ENCODE measurements at places on chromosomes 2 and 18. TPM values are rescaled to one million over a fixed set of nuclear protein-coding genes. Genes with fewer than 3 reads are reported as not detected.

DNA sequence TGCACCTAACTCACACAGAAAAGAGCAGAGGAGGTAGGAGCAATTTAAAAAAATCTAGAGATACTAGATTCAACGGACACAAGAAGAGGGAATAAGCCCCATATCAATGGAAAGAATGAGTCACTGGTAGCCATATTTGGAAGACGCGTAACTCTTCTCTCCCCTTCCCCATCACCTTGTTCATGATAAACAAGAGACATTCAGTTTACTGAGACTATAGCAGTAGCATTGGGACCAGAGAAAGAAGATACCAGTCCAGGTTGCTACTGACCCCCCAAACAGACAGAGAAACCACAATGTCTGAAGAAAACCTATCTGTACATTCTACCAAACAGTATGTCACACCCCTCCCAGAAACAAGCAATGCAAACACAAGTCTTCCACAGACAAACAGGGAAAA is 81.1 kb downstream of the SLC66A3 start:
- no peaks in the 10 kb centered on the region for H3K27me3 ChIP-seq
- H3K4me1 ChIP-seq = no peaks in the 10 kb centered on the region
- no peak overlapping the region for H3K27ac ChIP-seq
- DNase-seq = no peak
- H3K4me3 ChIP-seq = no peak overlapping the region

The LYPD1 gene
- total RNA-seq = 54.2 TPM

The MRPL19 gene
- 54.5 TPM for total RNA-seq

- H3K4me1 ChIP-seq = peaks cover 8% of the 10 kb centered on the region
- no peaks in the 10 kb centered on the region for H3K27me3 ChIP-seq
- H3K36me3 ChIP-seq = no peaks in the 10 kb centered on the region
- H3K4me3 ChIP-seq = no peak overlapping the region
- DNase-seq = no peak
Observed at GRCh38 chr2:46800625-46801349, 114.8 kb downstream of the MCFD2 start.

The NOSTRIN gene
- 11.8 TPM for total RNA-seq

- no peak overlapping the region for H3K27ac ChIP-seq
- DNase-seq = peak; percentile 20
- H3K36me3 ChIP-seq = no peaks in the 10 kb centered on the region
- no peaks in the 10 kb centered on the region for H3K4me1 ChIP-seq
- H3K4me3 ChIP-seq = no peak overlapping the region
Observed at GRCh38 chr2:126614524-126615227, 41.3 kb upstream of the GYPC start.

The NAB1 gene
- 72.0 TPM for total RNA-seq

GRCh38 chr2:8409461-8410260 is 272.2 kb upstream of the ID2 start:
- peak; percentile 69 for DNase-seq
- H3K4me3 ChIP-seq = no peak overlapping the region
- no peaks in the 10 kb centered on the region for H3K27me3 ChIP-seq
- peak overlapping the region; percentile 30 for H3K27ac ChIP-seq
- H3K4me1 ChIP-seq = peaks cover 23% of the 10 kb centered on the region

DNA sequence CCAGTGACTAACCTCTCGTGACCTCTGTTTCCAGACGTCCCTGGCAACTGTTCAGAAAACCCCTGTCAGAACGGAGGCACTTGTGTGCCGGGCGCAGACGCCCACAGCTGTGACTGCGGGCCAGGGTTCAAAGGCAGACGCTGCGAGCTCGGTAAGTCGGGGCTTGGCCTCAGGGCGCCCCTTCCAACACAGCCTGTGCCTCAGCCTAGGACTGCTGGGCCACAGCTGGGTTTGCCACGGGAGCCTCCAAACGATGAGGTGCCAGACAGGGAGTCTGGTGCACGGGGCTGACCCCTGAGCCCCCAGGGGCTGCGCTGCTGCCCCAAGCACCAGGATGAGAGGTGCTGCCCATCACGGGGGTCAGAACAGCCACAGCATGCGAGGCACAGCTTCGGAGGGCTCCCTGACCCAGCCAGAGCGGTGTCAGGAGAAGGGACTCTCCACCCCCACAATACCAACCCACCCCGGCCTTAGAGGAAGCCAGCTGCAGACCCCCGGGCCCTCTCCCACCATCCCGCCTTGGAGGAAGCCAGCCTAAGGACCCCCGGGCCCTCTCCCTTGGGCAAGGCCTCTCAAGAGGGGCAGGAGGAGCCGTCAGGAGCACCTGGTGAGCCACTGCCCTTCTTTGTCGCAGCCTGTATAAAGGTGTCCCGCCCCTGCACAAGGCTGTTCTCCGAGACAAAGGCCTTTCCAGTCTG is 20.3 kb downstream of the MTERF4 start:
- H3K27me3 ChIP-seq = no peaks in the 10 kb centered on the region
- peaks cover 17% of the 10 kb centered on the region for H3K36me3 ChIP-seq
- no peak for DNase-seq
- H3K4me1 ChIP-seq = no peaks in the 10 kb centered on the region

DNA sequence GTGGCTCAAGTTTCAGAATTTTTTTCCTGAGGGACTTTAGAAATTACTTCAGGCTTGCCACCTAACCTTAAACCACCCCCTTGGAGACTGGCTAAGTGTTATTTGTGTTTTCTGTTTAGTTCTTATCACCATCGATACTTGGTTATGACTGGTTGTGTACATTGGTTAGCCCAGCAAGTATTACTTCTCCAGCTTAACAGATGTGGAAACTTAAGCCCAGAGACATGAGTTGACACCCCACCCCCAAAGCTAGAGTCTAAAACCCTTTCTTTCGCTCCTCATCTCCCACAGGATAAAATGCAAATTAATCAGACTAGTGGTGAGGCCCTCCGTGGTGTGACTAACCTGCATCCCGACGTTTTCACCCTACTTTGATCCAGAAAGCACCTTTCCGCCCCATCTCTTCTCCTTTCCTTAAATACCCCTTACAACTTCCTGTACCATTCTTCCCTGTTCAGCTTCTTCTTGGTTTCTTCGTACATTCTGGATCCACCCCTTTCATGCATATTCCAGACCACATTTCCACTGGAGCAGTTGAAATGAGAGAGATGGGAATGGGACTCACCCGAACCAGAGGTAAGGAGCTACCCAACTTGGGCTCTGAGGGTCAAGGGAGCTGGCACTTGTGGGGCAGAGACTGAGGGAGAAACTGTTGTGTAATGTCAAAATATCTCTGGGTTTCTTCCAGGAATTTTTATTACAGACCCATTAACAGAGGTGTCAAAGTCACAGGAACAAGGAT is 819 bp upstream of the MAP3K2 start:
- no peak for DNase-seq
- H3K4me3 ChIP-seq = peak overlapping the region; percentile 54
- H3K4me1 ChIP-seq = peaks cover 5% of the 10 kb centered on the region
- H3K36me3 ChIP-seq = peaks cover 2% of the 10 kb centered on the region

DNA sequence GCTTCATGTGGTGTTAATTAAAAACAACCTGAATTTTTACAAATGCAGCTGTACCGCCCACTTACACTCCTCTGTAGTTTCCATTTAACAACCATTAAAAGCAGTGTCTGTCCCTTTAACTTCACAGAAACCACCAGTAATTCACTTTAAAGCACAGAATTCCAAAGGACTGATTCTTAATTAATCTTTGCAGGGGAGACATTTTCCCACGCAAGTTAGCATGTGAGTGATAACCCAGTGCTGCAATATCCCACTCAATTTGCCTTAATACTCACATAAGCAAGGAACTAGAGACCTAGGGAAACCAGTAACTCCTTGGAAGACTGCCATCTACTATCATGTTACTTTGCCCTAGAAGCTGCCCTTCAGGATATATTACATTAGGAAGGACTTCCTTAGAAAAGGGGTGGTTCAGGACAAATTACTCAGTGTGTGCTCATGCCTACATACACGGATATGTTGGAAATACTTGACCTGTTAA is 102.3 kb downstream of the OSR1 start:
- H3K36me3 ChIP-seq = no peaks in the 10 kb centered on the region
- no peak overlapping the region for H3K27ac ChIP-seq
- no peaks in the 10 kb centered on the region for H3K4me1 ChIP-seq
- H3K4me3 ChIP-seq = no peak overlapping the region

GRCh38 chr18:61546590-61546989 is 213.4 kb downstream of the CDH20 start:
- H3K36me3 ChIP-seq = peaks cover 11% of the 10 kb centered on the region
- H3K27me3 ChIP-seq = no peaks in the 10 kb centered on the region
- H3K4me1 ChIP-seq = peaks cover 4% of the 10 kb centered on the region
- no peak for DNase-seq

DNA sequence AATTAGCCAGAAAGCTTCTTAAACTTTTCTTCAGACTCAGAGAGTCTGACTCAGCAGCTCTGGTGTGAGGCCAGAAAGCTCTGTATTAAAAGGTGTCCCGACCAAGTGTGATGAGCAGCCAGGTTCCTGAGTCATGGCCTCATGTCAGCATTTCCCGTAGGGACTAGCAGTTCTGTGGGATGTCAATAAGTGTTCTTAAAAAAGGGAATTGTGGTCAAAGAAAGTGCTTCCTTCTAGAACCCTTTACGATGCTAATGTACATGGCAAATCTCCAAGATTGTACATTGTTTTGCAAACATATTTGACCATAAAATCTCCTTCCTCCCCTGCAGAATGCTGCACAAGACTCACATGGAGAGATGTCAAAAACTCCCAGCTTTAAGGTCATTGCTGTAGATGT is 80.1 kb downstream of the PLA2R1 start:
- H3K4me1 ChIP-seq = no peaks in the 10 kb centered on the region
- no peak overlapping the region for H3K27ac ChIP-seq
- no peaks in the 10 kb centered on the region for H3K36me3 ChIP-seq
- H3K27me3 ChIP-seq = no peaks in the 10 kb centered on the region

- no peak overlapping the region for H3K27ac ChIP-seq
- DNase-seq = no peak
- no peaks in the 10 kb centered on the region for H3K4me1 ChIP-seq
- H3K27me3 ChIP-seq = no peaks in the 10 kb centered on the region
- no peaks in the 10 kb centered on the region for H3K36me3 ChIP-seq
- H3K4me3 ChIP-seq = no peak overlapping the region
Observed at GRCh38 chr18:6763524-6763923, 34.0 kb downstream of the ARHGAP28 start.

DNA sequence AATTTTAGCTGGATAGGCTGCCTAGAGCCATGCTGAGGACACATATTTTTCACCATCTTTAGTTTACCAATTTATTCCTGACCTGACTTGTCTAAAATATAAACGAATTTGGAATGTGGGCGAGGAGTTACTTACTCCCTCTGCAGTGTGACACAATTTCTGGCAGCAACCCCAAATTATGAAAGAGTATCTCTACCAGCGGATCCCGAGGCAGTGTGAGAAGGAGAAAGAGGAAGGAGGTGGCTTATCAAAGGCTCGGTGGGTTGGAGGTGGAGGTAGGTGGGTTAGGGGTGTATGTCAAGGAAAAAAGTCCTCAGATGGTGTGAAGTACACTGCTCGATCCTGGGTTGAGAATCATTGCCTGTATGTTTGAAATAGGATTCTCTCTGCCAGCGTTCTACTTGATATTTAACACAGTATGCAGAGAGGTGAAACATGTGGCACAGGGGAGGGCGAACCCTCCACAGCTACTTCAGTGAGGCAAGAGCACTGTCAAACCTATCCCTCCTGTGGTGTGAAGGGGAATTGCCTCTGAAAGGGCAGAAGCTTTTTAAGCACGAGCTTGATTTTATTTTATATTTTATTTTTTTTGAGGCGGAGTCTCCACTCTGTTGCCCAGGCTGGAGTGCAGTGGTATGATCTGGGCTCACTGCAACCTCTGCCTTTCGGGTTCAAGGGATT is 76.0 kb downstream of the RFTN2 start:
- H3K27me3 ChIP-seq = no peaks in the 10 kb centered on the region
- H3K4me3 ChIP-seq = no peak overlapping the region
- H3K27ac ChIP-seq = peak overlapping the region; percentile 8
- DNase-seq = no peak
- H3K36me3 ChIP-seq = peaks cover 7% of the 10 kb centered on the region

DNA sequence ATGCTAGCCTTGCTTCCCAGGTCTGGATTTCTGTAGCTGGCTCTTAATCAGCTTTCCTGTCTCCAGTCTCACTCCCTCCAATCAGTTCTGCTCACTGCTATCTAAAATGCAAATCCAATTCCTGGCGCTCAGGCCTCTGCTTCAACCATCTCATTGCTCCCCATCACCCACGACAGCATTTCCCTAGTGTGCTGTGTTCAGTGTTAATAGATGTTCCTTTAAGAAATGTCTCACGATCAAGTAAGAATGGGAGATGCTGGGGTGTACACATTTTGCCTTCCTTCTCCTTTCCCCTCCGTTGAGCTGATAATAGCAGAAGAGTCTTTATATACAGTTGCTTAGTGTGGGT is 1.6 kb upstream of the PUM2 start:
- no peaks in the 10 kb centered on the region for H3K27me3 ChIP-seq
- peaks cover 4% of the 10 kb centered on the region for H3K36me3 ChIP-seq
- H3K4me1 ChIP-seq = peaks cover 19% of the 10 kb centered on the region
- no peak overlapping the region for H3K4me3 ChIP-seq
- H3K27ac ChIP-seq = peak overlapping the region; percentile 94

DNA sequence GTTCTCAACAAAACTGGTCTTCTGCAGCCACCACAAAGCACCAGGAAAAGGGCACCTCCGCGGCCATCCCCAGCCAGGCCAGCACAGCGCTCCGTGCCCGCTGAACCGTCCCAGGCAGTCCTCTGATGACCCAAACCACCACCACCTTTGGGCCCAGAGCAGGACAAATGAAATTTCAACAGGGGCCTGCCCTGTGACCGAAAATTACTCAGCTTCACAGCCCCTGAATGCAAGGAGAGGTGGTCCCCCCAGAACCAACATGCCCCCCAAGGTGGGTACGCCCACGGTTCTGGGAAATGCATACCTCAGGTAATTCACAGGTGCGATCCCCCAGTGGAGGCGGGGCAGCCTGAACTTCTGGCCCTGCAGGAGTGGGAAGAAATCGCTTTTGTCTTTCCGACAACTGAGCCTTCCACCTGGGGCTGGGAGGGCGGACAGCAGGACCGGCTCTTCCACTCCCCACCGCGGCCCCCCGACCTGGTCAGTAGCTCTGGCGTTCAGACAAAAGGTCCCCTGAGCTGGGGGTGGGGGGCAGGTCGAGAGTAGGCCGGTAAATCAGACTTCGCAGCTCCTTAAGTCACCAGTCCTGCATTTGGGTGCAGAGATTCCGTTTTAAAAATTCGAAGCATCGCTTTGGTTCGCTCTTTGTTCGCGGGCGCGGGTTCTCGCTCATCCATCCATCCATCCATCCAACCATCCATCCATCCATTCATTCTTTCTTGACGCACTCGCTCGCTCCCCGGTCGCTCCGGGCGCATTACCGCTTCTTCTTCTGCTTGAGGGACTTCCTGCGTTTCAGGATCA is 1.4 kb downstream of the ARL4C start:
- H3K4me3 ChIP-seq = peak overlapping the region; percentile 67
- H3K27ac ChIP-seq = peak overlapping the region; percentile 42
- peaks cover 23% of the 10 kb centered on the region for H3K4me1 ChIP-seq
- no peaks in the 10 kb centered on the region for H3K36me3 ChIP-seq
- peaks cover 12% of the 10 kb centered on the region for H3K27me3 ChIP-seq
- no peak for DNase-seq
